ENCODE measurements at places on chromosomes 6 and 20.

GRCh38 chr6:119284861-119285521 is 64.6 kb downstream of the MAN1A1 start:
- DNase-seq, result no peak

DNA sequence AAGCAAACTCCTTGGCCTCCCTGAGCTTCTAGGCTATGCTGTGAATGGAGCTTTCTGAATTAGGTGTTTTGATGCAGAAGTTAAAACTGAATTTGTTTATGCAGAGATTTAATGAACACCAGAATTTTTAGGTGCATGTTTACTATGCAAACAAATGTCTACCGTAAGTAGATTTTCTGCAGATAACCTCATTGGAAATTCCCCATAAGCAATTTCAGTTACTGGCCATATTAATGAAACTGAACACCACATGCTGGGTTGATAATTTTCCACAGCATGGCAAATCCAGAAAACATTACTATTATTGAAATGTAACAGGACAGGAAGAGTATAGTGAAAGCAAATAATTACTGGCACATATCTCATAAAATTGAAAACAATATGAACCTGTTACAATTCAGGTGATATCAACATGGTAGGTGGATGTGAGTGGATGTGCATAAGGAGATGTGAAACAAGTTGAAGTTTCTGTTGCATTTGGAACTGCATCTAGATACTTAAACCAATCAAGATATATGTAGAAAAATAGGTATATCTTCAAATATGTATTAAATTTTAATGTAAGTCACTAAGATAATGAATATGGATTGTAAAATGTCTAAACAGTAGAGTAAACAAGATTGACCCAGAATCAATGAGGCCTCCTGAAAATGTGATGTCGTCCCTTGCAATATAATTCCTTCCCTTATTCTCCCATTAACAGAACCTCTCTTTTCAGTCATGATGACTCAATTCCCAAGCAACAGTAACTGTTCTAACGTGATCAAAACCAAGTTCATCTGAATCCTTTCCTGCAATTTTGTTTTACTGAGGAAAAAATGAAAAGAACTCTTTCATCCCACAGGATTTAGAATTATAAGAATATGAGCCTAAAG is 11.0 kb downstream of the PTCHD4 start:
- no peak for DNase-seq

DNA sequence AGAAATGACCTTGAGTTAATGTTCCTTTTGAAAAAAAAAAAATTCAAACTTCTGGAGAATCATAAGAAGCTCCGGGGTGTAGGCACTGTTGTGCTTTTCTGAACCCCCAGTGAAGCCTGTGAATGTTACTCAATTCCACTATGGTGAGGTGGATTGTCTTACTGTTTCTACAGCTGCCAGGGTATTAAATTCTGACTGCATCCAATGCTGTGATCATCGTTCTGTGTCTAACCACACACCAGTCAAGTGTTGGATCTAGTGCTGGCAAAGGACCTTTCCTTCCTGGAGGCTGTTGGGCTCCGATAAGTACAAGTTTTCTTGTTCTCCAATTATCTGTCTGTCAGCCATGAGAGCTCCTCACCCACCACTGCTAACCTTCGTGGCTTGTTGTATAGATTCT is 162.0 kb upstream of the EPHA7 start:
- no peak for DNase-seq

- DNase-seq, result no peak
Observed at GRCh38 chr20:1930165-1930564, 35.0 kb downstream of the SIRPA start.

DNA sequence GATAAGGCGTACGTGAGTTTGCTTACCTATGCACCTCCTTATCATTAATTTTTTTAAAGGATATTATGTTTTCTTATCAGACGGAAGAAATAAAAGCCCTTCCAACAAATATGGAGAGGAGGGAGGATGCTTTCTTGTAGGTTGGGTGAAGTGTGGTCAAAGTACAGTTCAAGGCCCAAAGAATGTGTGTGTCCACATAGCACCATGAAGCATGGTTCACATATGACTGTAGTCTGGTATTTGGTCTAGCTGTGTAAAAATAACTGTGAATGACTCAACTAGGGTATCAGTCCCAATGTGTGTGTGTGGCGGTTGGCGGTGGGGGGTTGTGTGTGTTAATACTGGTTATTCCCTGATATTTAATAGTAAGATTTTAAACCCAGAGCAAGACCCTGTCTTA is 212.7 kb downstream of the TMEM242 start:
- DNase-seq, result no peak

DNA sequence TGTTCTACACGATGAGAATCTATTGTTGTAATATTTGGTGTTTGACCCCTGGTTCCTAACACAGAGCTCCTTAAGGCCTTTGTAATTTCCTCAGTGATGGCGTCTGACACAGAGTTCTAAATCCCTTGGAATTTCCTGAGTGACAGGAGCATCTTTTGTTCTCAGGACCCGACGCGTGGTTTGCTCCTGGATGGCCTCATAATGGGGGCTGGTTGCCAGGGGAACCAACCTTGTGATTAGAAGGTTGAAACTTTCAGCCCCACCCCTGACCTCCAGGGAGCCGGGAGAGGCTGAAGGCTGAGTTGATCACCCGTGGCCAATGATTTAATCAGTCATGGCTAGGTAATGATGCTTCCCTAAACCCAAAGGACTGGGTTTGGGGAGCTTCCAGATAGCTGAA is 20.5 kb upstream of the ZNF133 start:
- no peak for DNase-seq

DNA sequence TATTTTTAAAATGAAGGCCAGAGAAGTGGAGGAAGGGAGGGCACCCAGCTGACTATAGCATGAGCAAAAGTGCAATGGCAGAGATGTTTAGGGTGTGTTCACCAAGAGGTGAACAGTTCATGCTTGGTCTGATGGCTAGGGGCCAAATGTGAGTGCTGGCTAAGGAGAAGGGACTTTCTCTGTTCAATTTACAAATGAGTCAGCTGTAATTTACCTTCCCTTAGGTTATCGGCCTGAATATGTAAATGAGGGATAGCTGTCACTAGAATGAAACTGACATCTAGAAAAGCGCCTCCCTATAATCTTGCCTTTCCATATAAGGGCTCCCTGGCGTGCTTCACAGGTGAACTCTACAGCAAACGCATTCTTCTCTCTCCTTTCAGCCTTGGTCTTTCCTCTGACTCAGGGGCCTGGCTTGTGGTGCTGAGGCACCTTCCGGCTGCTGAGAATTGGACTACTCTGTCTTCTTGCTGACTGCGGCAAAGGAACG is 114.7 kb upstream of the BACH2 start:
- no peak for DNase-seq

- no peak for DNase-seq
Observed at GRCh38 chr6:12848964-12849808, 132.6 kb downstream of the PHACTR1 start.

DNA sequence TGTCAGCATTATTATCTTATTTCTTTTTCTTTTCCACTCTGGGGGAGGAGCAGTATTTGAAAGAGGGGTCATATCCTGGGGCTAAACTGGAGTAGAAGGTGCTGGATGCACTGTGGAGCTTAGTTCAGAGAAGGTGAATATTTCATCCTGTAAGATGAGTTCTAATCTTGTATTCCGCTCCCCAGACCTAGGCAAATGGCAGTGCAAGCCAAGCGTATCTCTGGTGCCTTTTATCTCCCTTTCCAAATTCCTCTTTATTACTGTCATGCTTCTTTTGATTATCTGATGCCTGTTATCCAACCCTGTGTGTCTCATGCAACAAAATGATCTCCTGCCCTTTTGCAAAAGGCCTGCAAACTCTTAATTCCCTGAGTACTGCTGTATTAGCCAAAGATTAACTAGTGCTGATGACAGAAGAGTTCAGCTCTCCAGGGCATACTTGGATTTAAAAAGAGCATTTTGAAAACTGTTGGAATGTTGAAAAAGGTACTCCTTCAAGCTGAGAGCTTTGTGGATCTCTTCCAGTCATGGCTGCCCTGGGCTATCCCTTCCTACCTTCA is 138.0 kb downstream of the CARMIL1 start:
- DNase-seq, result no peak

DNA sequence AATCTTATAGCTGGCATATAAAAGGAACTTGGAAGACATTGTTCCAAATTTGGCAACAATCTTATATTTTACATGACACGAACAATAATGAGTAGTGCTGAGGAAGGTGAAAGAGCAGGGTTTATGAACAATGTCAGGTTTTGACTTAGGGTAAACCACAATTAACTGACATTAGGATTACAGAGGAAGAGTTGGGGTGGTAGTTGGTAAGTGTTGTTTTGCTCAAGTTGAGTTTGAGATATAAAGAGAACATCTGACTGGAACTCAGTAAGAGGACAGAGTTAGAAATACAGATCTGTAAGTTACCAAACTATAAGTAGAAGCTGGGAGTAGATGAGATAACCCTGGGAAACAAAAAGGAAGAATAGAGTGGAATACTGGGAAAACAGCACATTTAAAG is 15.1 kb downstream of the RTN4IP1 start:
- DNase-seq, result no peak

GRCh38 chr6:143368426-143368825 is 82.1 kb downstream of the ADAT2 start:
- no peak for DNase-seq

DNA sequence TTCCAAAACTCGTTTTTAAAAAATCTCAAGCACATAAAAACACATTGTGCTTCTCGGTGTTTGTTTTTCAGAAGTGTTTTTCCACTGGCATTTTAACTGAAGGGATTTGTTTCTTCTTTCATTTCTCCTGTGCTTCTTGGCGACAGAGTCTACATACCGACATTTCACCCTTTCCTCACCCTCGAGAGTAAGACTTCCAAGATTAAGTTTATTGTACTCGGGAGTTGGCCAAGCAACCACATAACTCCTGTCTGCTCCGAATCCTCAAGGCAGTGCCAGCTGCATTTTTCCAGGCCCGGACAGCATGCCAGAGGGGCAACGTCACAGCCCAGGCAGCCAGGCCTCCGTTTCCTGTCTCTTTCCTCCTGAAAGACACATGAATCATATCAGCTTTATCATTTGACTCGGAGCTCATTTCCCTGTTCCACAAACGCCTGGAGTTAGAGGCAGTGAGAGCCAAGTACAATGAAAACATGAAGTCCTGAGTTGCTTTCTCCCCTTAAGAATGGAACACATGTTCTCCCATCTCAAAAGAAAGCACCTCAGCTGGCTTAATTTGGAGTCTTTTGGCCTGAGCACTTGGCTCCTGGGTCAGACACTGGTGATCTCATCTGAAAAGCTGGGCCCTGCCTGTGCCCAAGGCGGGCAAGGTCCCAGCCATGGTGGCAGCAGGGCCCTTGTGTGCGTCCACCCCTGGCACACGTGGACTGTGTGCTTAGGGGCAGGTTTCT is 23.2 kb upstream of the FAM50B start:
- no peak for DNase-seq

DNA sequence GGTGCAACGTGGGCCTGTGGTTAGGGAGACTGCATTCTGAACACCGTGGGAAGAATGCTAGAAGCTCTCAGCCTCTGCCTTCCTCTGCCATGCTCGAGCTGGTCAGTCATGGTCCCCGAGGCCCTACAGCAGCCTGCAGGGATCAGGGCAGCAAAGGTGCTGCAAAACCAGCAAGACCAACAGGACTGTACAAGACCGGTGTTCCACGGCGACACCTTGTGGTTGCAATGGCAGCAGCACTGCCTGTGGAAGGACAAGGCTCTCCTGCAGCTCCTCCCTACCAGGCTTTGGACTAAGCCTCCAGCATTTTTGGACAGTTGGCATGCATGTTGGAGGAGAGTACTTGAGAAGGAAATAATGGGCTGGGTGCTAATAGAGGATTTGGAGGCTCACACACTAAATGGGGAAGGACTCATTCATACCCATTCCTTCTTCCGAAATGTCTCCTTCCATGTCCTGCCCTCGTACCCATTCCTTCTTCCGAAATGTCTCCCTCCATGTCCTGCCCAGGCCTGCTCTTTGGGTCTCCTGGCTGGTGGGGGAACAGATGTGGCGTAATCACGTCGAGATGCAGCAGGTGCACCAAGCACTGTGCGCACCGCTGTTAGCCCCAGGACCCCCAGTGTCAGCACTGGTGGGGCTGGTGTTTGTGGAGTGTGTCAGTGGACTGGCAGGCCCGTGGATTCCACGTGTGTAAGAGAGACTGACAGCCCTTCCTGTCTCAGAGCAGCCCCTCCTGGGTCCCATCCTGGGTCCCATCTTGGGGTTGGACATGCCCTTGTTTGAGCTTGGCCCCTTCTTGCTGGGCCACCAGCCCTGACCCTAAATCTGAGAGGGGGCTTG is 18.6 kb upstream of the MYT1 start:
- no peak for DNase-seq

Data from DMS79 (cell line).